ENCODE measurements at places on chromosomes 11 and 22.

GRCh38 chr11:38416141-38416540 lies 1818.1 kb upstream of the RAG2 start:
- no peak for DNase-seq

DNA sequence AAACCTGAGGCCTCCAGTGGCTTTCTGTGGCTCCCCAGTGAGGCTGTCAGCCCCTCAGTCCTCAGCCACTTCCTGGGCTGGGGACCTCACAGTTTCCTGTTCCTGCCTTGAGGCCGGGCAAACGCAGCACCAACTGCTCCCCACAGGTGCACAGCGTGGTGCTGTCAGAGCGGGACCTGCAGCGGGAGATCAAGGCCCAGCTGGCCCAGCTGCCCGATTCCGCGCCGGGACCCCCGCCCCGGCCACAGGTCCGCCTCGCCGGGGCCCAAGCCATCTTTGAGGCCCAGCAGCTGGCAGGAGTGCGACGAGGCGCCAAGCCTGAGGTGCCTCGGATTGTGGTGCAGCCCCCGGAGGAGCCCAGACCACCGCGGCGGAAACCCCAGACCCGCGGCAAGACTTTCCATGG lies 5.4 kb downstream of the TBC1D10C start:
- no peak for DNase-seq

GRCh38 chr11:17510507-17511206 lies 33.6 kb downstream of the USH1C start:
- no peak for DNase-seq

DNA sequence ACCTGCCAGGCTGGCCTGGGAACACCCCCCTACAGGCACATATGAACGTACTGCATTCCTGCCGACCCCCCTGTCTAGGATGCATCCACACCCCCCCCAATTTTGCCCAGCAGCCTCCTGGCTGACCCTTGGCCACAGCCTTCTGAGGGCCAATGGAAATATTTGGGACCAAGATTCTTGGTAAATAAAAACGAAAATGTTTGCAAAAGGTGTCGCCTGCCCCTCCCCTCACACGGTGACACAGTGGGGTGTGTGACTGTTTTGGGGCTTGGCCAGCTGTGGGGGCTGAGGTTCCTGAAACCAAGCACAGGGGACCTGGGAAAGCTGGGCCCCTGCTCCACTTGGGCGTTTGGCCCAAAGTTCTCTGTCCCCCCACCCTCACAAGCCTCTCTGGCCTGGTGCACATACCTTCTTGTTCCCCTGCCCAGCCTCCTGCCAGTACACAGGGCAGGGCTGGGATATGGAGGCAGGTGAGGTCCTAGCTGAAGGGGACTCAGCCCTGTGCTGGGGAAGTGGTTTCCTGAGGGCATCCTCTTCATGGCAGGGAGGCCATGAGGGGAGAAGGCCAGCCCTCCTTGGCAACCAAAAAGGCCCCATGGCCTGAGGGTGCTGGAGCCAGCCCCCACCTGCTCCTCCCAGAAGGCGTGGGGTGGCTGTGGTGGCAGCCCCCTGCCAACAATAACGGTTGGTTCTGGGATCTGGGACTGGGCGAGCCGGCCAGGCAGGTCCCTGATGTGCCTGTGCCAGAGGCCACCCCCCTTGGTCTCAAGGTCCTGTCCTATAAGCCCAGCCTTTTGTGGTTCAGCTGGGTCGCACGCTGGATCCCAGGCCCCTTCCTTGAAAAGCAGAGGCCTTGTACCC lies 2.1 kb upstream of the CRACR2B start:
- no peak for DNase-seq

DNA sequence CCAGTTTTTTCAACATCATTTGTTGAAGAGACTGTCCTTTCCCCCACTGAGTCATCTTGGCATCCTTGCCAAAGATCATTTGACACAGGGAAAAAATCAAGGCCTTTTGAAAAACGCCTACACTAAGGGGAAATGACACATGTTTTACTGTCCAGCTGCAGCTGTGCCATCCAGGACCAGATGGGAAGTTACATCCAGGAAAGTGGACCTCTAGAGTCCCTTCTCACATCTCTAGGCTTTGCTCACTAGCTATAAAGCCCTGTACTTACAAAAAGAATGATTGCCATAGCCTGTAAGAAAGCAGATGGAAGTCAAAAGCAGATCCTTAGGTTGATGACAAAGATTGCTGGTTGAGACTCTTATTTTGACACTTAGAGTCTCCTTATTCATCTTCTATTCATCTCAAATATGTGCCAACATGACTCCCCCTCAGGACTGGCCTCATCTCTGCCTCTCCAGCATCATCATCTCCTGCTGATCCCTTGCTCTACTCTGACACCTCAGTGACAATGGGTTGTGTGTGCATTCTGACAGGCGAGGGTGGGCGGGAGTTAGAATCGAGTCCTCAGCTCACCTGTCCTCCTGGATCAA lies 22.8 kb downstream of the OSBP2 start:
- no peak for DNase-seq

DNA sequence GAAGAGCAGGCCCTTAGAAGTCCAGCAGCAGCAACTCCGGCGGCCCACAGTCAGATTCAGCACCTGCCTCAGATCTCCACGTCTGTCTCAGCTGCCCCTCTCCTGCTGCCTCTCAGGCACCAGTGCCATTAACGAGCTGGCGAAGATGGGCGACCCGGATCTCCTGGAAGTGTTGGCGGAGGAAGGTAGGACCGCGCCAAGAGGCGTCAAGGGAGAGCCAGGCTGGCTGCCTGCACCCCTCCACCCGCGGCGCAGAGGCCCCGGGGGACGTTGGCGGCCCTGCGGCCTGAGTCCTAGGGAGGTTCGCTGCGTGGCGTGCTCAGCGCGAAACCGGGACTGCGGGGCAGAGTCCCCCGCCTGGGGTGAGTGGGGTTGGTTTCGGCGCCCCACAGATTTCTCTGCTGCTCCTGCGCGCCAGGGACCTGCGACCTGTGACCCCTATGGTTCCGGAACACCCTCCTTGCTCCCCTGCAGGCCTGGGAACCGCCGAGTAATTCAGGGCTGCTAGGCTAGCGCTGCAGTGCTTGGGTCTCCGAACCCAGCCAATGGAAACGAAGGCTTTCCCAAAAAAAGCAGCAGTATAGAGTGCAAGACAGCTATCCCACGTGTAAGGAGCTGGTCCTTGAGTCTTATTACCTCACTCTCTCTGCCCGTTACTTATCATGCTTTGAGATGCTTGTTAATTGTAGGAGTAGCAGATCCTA lies 615 bp downstream of the ANO5 start:
- no peak for DNase-seq

DNA sequence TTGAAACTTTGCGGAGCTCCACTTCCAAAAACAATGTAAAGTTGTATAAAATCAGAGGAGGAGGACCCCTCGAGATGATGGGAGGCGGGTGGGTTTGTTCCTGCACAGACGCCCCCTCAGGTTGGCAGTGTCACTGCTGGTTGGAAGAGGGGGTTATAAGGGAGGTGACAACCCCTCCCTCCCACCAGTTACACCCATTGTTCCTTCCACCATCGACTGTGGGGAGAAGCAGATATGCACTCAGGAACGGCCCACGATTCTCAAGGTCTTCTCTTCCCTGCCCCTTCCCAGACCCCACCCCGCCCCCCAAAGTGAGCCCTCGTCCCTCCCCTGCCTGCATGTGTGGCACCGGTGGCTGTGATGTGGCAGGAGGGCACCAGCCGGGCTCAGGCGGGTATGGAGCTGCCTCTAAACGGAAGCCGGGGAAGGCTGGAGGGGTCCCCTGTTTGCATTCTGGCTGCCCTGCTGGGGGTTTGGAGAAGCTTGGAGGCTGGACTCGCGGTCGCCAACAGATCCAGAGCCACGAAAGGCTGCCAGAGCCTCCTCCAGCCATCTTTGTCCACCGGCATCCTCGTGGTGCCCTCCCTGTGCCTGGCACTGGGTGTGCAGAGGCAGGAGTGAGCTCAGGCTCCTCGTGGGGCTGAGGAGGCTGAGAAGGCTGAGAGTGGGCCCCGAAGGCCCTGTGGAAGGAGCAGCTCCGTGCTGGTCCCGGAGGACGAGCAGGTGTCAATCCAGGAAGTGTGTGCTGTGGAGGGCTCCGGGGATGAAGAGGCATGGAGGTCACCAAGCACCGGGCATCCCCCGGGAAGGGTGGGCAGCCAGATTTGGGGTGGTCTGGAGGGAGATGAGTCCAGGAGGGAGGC lies 778 bp downstream of the KDELR3 start:
- no peak for DNase-seq

DNA sequence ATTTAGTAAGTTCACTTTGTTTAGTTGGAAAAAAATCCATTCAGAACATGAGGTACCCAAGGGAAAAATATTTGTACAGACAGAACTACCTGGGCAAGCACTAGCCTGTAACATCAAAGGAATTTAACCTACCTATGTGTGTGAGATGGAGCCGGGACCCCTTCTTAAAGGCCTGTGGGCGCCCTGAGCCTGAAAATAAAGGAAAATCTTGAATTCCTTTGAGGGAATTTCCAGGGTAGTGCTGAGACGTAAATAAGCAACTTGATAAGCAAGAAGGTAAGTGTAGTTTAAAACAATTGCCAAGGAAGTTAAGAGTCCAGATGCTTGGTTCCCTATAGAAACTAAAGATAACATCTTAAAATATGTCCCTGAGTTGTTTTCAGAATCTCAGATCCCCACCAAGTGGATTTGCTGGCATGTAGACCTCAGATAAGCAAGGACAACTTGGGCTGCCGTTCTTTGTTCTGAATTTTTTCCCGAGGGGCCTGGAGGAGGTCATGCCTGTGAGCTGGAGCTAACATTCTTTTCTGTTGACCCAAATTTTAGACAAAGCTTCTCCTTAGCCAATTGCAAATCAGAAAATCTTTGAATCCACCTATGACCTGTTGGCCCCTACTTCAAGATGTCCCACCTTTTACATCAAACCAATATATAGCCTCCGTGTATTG lies 31.0 kb downstream of the MED17 start:
- DNase-seq: no peak

DNA sequence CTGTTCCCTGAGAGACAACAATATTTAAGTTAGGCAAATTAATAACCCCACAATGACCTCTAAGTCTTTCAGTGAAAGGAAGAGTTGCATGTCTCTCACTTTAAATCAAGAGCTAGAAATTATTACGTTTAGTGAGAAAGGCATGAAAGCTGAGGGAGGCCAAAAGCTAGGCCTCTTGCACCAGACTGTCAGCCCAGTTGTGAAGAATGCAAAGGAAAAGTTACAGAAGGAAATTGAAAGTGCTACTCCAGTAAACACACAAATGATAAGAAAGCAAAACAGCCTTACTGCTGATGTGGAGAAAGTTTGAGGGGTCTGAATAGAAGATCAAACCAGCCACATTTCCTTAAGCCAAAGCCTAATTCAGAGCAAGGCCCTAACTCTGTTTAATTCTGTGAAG lies 45.0 kb downstream of the BBOX1 start:
- DNase-seq: no peak

DNA sequence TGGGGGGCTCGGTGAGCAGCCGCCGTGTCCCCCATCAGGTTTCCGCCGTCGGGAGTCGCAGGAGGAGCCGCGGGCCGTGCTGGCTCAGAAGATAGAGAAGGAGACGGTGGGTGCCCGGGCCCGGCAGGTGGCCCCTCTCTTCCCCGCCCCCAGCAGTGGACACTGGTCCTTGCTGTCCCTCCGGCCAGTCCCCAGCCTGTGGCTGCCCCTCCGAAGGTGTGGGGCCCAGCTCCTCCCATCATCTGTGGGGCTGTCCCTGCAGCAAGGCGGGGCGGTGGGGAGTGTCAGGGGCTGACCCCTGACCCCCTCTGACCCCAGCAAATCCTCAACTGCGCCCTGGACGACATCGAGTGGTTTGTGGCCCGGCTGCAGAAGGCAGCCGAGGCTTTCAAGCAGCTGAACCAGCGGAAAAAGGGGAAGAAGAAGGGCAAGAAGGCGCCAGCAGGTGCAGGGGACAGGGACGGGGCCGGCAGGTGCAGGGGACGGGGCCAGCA lies 15.3 kb downstream of the EPS8L2 start:
- no peak for DNase-seq

Data from SIG-M5 (cell line).